Caco-2 (cell line): ENCODE measurements at places on chromosomes 12 and 14.

- DNase-seq = peak; percentile 30
Observed at GRCh38 chr12:120801146-120801545, 75.5 kb downstream of the ACADS start.

- DNase-seq = no peak
Observed at GRCh38 chr12:97995559-97995958, 519.8 kb upstream of the TMPO start.

DNA sequence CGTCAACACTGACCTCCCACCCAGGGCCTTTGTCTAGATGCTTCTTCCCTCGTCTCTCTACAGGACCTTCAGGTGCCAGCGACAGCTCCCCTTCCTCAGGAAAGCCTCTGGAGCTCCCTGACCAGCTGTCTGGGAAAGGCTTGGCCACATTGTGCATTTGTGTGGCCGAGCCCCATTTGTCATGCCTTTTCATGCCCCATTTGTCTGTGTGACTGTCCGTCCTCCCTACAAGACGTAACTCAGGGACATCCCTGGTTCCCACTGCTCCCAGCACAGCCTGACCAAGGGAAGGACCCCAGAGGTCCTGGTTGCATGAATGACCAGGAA, 23.8 kb downstream of the ZFYVE21 start:
- DNase-seq = no peak

DNA sequence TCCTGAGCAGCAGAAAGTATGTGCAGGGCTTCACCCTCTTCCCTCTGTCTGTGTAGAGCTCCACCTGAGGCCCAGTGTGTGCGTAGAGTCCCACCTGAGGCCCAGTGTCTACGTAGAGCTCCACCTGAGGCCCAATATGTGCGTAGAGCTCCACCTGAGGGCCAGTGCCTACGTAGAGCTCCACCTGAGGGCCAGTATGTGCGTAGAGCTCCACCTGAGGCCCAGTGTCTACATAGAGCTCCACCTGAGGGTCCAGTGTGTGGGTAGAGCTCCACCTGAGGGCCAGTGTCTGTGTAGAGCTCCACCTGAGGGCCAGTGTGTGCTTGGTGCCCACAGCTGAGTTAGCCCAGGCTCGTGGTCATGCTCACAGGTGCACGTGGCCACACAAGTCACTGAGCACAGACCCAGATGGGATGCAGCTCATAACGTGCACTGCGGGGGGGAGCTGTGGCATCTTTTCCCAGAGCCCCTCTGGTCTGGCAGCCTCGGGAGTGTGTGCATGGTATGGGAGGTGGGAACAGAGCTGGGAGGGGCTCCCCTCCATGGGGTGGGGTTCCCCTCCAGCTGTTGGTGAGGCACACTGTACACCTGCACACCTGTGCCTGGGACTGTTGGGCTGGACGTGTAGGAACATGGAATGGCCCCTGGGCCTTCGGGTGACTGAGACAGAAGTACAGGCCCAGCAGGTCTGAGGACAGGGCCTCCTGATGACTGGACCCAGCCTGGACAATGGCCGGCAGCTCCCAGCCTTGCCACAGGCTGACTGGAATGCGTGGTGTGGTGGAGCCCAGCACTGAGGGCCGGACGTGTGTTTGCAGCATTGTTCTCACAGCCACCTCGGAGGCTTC, 20.1 kb downstream of the PACS2 start:
- DNase-seq = peak; percentile 32

GRCh38 chr12:32574585-32574984, 104.5 kb upstream of the DNM1L start:
- DNase-seq = no peak

DNA sequence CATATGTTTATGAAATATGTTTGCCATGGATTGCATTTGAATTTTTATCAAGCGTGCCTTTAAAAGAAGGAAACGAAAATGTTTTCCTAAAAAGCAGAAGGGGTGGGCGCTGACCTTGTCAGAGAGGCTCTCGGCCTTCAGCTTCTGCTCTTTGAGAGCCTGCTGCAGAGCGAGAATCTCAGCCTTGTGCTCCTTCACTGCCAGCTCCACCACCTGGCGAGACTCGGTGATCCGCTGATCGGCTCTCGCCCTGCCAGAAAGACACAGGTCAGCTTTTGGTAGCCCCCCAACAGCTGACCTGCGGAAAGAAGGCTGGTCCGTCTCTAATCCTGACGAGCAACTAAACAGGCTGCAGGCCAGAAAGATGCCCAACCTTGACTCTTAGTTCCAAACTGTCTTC, 62.4 kb downstream of the PRKAB1 start:
- no peak for DNase-seq

GRCh38 chr12:80491166-80491565, 47.1 kb downstream of the PTPRQ start:
- no peak for DNase-seq

- no peak for DNase-seq
Observed at GRCh38 chr14:34460295-34460694, 1.7 kb downstream of the SPTSSA start.

DNA sequence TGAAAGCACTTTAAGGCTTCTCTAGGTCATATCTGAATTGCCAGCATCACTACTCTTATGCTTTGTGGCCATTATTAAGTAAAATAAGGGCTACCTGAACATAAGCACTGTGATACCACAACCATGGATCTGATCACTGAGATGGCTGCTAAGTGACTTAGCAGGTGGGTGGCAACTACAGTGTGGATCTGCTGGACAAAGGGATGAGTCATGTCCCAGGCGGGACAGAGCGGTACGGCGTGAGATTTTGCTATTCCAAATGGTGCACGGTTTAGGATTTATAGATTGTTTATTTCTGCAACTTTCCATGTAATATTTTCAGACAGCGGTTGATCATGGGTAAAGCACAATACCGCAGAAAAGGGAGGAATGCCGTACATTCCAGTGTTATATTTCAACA, 39.4 kb downstream of the MLXIP start:
- DNase-seq = no peak

- peak; percentile 60 for DNase-seq
Observed at GRCh38 chr12:123141615-123142517, 9.0 kb downstream of the PITPNM2 start.

DNA sequence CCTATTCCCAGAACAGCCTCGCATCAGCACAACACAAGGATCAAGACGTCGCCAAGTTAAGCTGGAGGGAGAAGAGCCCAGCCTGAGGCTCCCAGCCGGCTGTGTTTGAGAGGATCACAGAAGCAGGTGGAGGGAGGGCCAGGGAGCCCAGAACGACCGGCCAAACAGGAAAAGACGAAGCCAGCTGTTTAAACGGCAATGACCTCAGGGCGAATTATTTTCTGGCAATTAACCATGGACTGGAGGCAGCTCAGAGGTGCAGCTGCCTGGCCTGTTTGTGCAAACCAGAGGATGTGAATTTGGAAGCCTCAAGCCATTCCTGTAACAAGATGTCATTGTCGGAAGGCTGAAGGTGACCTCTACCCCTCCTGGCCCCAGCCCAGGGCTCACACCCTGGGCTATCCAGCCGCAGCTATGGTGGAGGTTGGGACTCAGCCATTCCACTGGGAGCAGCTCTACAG, 175.8 kb upstream of the PRMT8 start:
- peak; percentile 82 for DNase-seq

DNA sequence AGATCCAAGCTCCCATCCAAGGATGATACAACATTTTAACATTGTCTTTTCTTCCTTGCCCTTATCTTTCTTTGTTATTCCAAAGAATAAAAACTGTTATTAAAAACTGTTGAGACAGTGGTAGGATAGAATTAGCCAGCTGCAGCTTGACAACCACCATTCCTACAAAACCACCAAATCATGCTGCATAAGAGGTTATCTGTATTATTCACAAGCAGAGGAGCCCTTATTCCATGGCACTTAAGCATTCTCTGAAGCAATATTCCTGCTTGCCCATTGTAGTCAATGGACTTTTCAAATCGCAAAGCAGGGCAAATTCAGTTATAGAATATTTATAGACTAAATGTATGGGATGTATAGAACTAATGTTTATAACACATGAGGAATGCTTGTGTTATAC, 3.4 kb downstream of the ABCD2 start:
- DNase-seq = no peak

- no peak for DNase-seq
Observed at GRCh38 chr12:131112700-131113290, 159.1 kb downstream of the ADGRD1 start.

- DNase-seq = no peak
Observed at GRCh38 chr12:68580911-68581310, 29.8 kb upstream of the RAP1B start.
